ENCODE measurements at places on chromosomes 5 and 9. TPM values are rescaled to one million over a fixed set of nuclear protein-coding genes. Genes with fewer than 3 reads are reported as not detected.

The PLAC8L1 gene
- 2.7 TPM for total RNA-seq

The PCDHGB1 gene
- total RNA-seq = 1.5 TPM

The PRDM9 gene
- total RNA-seq = not detected

The POMT1 gene
- total RNA-seq = 34.8 TPM

The CSF2 gene
- total RNA-seq = not detected

The FXN gene
- 22.7 TPM for total RNA-seq

The WDR31 gene
- 1.6 TPM for total RNA-seq

The EGFL7 gene
- total RNA-seq = 15.5 TPM

The ABCA1 gene
- 109 TPM for total RNA-seq

The PIP5K1B gene
- 1.3 TPM for total RNA-seq

The IL33 gene
- total RNA-seq = not detected

The OR1J2 gene
- not detected for total RNA-seq

The PRUNE2 gene
- total RNA-seq = 7.7 TPM

- DNase-seq = no peak
Observed at GRCh38 chr9:38067859-38068681, 957 bp downstream of the SHB start.

DNA sequence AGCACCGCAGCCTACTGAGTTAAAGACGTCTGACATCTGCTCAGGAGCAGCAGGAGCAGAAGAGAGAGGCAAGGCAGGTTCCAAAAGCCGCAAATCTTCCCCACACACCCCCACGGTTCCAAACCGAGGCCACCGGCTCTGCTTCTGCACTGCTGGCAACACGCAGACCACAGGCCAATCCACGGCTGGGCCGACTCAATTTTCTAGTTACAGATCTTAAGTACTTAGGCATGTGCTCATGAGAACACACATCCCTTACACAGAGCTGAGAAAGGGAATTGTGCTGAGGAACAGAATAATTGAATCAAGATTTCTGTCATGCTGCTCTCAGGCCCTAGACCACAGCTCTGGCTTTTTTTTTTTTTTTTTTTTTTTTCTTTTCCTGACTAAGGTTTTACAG lies 32.6 kb downstream of the PAX5 start:
- no peak for DNase-seq

- no peak for DNase-seq
Observed at GRCh38 chr9:134656334-134657006, 14.9 kb downstream of the COL5A1 start.

DNA sequence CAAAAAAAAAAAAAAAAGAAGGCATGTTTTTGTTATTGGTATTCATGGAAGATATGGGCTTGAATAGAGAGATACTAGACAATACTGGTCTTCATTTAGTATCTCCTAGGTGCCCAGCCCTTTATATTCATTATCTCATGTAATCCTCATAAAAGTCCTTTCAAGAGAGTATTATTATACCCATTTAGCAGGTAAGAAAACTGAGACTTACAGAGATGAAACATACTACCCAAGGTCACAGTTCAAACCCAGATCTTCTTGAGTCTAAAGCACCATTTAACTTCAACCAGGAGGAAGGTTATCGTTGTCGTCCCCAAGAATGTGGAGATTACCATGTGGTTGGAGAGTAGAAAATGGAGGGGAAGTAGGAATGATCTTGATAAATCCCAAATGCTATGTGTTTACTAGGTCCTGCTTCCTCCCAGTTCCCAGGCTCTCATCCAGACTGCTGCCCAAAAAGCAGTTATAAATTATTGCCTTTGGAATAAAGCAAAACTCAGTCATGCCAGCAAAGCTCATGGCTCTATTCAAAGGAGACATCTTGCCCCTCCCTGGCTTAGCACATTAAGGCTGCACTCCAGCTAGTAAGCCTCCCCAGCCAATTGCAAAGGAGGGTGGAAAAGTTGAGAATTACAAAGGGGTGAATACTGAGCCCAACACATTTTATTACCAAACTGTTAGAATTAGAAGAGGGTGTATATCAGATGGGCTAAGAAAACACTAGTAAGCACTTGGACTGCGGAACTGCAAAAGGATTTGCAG lies 163.9 kb downstream of the PIK3R1 start:
- no peak for DNase-seq

DNA sequence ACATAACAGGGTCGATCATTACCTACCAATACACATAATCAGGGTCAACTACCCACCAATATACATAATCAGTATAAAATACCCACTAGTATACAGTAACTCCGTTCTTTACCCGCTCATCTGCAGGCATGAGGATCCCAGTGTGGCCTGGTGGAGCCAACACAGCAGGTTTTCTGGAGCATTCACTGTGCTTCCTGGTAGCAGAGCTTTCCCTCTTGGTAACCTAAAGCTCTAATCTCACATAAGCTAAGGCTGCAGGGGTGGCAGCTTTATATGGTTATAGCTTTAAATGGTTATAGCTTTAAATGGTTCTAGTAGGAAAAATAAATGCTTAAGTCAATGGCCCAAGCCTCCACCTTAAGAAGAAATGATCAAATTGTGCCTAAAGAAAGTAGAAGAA lies 11.9 kb downstream of the LCN1 start:
- no peak for DNase-seq

DNA sequence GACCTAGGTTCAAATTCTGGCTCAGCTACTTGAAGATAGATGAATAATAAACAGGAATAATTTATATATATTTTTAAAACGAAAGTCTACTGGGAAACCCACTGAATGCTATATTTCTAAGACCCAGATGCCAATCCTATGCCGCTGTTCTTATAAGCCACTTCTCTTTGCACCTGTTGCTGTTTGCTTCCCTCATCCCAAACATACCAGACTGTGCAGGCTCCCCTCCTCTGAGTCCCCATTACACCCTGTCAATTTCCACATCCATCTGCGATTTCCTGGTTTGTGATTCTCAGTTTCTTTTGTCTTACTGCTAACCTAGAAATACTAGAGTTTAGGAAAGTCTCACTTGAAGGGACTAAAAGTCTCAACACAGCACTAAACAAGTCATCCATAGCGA lies 92.8 kb upstream of the CAST start:
- no peak for DNase-seq

- DNase-seq = no peak
Observed at GRCh38 chr9:127112735-127113161, 9.7 kb downstream of the ANGPTL2 start.

DNA sequence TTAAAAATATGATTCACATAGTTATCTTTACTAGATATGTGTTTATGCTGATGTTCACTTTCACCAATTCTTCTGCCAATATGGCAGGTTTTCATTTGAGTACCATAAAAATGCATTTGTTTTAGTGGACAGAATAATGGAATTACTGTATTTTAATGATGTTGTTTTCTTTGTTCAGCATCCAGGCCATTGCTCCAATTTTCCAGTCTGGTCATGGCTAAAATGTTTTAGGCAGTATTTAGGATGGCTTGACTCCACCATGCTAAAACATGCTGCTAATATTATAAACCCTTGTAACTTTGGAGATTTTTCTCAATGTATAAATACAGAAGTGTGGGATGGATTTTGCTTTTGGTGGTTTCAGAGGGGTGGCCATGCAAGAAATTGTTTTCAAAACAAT lies 273.0 kb upstream of the RPS23 start:
- DNase-seq = no peak

DNA sequence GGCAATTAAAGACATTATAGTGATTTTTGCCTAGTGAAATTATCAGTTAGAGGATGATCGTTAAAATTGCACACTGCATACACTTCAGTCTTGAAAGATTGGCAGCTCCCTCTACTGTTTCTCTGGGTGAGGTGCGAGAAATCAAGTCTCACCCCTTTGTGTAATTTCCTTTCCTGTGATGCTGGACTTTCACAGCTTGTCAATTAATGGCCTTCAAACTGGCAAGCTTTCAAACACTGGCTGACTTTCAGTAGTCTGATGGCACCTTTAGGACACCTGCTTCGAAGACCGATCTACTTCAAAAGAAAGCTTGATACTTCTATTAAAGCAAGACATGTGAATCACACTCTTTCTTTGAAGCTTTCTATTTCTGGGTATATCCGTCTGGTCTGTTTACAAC lies 706.7 kb upstream of the PTPRD start:
- DNase-seq = no peak

- DNase-seq = peak; percentile 32
Observed at GRCh38 chr5:87061046-87061445, 206.6 kb upstream of the RASA1 start.

DNA sequence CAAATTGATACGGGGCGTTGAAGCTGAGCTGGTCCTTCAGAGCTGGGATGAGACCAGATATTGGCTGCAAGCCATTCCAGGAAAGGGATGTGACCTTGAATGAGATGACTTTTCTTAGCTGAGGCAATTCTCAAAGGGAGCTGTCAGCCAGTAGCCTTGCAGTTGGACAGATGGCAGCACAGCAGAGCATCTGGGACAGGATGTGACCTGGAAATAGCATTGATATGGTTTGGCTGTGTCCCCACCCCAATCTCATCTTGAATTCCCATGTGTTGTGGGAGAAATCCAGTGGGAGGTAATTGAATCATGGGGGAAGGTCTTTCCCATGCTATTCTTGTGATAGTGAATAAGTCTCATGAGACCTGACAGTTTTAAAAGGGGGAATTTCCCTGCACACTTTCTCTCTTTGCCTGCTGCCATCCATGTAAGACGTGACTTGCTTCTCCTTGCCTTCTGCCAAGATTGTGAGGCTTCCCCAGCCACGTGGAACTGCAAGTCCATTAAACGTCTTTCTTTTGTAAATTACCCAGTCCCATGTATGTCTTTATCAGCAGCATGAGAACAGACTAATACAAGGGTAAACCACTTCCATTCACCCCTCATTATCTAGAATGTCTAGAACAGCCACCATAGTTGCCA lies 19.8 kb upstream of the MTX3 start:
- DNase-seq = no peak

DNA sequence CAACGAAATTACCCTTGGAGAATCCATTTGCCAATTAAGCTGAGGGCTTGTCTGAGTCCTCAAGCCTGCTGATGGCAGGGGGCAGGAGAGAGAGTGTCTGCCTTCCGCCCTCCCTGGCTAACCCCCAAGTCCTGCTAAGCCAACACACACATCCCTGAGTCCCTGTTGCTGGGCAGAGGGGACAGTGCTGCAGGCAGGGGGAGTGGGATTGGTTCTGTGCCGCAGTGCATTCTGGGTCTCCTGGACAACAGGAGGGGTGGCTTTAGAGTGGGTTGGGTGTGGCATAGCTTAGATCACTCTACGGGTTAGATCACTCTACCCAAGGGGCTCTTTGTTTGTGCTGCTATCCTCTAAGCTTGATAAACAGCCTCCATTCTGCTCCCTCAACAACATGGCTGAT lies 427.7 kb downstream of the CDK5RAP2 start:
- DNase-seq = peak; percentile 2

DNA sequence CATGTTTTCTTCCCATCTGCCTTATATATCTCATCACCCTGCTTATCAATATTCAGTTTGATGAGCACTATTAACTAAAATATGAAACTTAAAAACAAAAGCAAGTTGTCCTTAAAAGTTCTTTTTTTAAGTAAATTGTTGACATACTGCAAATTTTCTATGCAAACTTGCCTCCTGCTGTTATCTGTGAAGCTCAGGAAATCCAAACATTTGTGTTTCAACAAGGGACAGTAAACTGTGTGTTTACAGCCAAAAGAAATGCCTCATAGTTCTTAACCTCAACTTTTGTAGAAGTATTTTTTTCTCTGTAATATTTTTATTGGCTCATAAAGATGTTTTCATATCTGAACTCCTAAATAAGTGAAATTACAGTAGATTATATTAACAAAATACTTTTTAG lies 7.7 kb upstream of the TTC23L start:
- DNase-seq = no peak

DNA sequence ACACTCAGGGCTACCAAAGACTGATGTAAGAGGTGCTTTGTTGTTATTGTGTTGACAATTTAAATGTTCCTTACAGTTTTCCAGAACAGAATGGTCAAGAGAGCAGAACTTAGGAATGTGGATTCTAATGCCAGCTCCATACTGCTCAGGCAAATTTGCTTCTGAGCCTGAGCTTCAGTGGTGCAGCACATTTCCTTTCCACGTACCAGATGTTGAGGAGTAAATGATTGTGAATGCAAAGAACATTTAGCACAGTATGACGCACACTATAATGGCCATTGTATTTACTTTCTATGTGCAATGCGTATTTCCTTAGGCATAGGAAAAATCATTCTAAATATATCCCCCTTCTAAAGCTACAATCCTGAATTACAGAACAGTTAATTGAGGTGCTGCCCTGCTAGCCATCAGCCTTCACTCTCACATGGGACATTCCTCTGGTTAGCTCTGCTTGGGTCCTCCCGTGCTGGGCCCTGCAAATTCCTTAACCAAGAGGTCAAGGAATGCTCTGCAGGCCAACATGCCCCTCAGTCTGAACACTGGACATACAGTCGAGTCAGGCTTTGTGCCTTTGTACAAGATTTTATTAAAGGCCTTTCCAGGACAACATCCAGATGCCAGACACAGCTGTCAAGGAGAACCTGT lies 21.1 kb upstream of the TMEM174 start:
- DNase-seq = no peak

- peak; percentile 95 for DNase-seq
Observed at GRCh38 chr9:132214027-132214622, 52.3 kb downstream of the NTNG2 start.

- peak; percentile 81 for DNase-seq
Observed at GRCh38 chr5:110738812-110739651, at the start of gene SLC25A46. TSS of gene SLC25A46 (plus strand) at chr5:110739007. CDS start at chr5:110739120, 113 bp downstream.

- DNase-seq = no peak
Observed at GRCh38 chr5:15703901-15704300, 203.9 kb downstream of the FBXL7 start.

- DNase-seq = peak; percentile 71
Observed at GRCh38 chr9:96299823-96300222, 2.2 kb downstream of the HSD17B3 start.

DNA sequence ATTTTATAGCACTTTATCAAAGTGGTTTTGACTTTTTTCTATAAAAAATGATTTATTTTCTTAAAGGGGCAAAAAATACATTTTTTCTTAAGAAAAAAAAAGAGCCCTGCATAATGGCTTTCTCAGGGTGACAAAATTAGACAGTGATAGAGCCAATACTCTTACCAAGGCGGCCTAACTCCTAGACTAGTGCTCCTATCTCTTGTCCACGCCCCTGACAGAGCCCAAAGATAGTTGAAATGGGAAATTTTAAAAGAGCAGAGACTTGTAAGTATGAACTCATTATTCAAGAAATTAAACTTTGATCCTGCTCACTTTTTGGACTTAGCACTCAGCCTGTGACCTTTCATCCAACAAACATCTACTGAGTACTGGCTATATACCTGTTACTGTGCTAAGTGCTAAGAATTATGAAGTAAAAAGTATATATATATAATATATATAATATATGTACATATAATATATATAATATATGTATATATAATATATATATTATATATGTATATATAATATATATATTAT lies 1.2 kb downstream of the INVS start:
- no peak for DNase-seq

- no peak for DNase-seq
Observed at GRCh38 chr5:155700333-155700732, 626.6 kb upstream of the SGCD start.

- DNase-seq = no peak
Observed at GRCh38 chr5:150261231-150261630, 28.3 kb downstream of the CAMK2A start.

GRCh38 chr9:80093695-80094094 lies 521.9 kb downstream of the TLE4 start:
- DNase-seq = no peak

All from astrocyte (in vitro differentiated cells and primary cell).